ENCODE measurements at places on chromosomes 6 and 20.

DNA sequence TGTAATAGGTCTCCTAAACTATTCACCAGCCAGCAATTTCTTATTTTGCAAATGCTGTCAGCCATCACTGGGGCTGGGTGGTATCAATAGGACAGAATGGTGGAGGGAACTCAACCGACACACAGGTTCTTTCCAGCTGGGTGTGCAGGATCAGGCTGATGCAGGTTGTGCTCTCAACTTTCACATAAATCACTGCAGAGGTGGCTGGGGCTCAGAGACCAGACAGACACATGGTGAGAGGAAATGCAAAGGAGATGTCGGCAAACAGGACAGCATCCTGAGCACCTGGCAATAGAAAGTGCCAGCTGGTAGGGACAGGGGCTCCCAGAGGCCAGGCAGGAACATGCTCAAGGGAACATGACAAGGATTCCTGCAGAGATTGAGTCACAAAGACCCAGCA is 254.9 kb downstream of the SOD2 start:
- no peak for DNase-seq

GRCh38 chr6:157063176-157063905 is 260.0 kb downstream of the TMEM242 start:
- no peak for DNase-seq

- no peak for DNase-seq
These were observed 83.0 kb downstream of the SCAND1 start for GRCh38 chr20:35871259-35871771.

DNA sequence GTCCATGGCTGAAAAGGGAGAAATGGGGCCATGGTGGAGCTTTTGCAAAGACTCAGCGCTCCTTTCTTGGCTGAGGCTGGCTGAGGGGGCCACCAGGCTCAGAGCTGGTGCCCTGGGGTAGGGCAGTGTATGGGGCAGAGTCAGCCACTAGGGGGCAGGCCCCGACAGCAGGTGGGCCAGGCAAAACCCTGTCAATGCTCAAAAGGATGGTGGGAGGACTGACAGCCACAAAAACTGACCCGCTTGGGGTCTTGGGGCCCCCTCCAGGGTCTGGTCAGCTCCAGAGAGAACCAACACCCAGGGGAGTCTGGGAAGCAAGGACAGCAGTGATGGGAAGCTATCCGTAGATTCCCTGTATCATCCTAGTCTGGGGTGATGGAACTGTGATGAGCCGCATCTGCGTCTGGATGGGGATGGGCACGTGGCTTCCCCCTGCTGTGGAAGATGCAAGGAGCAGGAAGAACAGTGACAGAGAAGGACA is 306.9 kb downstream of the DHX35 start:
- no peak for DNase-seq

DNA sequence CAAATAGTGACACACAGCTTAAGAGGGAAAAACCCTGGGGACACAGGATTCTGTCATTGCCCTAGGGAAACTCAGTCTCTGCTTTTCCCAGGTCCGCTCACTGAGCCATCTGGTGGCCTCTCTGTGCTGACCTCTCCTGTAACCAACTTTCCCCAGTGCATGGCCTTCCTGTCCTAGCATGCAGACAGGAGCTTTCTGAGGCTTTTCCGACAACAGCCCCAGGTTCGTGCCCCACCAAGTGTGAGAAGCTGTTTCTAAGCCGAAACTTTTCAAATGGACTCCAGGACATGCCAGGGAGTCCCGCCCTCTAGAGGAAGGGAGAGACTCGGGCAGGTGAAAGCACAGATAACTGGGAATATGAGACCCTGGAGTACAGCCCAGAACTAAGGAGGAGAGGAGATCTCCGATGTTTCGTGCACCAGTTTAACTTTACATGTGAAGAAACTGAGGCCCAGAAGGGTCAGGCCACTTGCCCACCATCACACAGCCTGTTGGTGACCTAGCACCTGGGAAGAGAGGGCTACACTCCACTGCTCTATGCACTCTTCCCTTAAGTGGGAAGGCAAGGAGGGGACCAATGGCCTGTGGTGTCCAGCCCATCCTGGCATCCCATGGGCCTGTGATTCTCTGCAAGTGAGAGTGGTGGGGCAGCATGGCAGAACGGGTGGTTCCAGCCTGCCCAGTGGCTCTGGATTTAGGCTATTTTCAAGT is 46.2 kb downstream of the RPP40 start:
- no peak for DNase-seq

DNA sequence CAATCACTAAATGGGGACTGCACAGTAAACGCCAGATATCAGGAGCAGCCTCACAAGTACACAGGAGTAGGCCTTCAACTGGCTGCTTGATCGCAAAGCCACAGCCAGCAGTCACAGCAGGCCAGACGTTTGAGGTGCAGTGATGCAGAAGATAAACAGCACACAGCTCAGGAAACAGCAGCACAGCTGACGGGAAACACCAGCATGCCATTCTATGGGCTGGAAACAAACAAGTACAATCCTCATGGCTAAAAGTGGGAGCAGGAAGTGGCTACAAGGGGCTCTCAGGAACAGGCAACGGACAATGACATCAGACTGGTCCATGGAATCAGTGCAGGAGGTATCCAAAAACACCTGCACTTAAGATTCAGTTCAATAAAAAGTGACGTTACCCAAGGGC is 111.0 kb downstream of the DTNBP1 start:
- no peak for DNase-seq

GRCh38 chr6:111503194-111503593 is 20.2 kb upstream of the REV3L start:
- DNase-seq, result no peak

DNA sequence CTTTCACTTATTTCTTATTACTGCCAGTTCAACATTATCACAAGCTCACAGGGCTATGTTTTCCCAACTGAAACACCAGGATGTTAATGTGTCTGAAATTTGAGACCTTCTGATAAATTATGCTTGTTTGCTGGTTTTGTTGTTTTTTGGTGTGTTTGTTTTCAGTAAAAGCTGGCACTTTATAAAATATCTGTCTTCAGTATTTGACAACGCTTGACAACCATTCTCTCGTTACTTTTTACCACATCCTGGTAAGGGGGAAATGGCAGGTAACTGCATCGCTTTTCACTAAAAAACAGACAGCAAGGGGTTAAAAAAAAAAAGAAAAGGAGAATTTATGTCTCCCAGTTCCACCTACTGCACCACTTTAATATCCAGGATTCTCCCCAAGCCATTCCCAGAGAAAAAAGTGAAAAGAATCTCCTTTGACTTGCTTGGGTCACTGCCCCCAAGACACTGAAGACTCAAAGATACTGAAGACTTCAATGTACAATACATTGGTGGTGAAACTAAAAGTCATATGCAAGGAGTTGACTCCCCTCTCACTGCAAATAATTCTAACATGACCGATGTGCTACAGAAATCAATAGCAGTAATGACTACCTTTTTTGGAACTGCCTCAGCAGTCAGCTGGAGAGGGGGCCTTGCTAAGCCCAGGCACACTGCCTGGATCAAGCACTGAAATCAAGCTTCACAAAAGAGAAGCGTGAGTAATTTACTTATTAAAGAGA is 88.9 kb downstream of the HIVEP2 start:
- no peak for DNase-seq

GRCh38 chr6:3039384-3039783 is 28.9 kb upstream of the RIPK1 start:
- DNase-seq, result no peak

GRCh38 chr6:151044465-151045441 is 179.3 kb downstream of the MTHFD1L start:
- no peak for DNase-seq

- no peak for DNase-seq
These were observed 39.1 kb downstream of the SUN5 start for GRCh38 chr20:32965115-32965514.

- no peak for DNase-seq
These were observed 148.7 kb downstream of the DOK5 start for GRCh38 chr20:54623991-54624569.

DNA sequence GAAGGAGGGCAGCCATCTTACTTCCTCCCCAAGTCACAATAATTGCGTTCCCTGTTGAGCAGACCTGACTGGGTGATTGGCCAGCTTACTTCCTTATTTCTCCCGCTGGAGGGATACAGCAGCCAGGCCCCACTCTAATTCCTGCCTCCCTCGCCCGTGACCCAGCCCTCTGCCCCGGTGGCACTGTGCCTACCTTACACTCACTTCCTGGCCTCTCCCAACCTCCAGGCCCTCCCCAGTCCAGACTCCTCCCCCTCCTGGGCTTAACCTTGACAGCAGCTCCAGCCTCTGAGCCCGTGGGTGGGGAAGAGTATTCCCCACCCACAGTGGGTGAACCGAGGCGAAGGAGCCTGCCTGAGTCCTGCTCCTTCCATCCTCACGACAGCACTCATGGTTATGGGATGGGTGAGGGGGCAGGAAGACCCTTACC is 3.0 kb downstream of the BAK1 start:
- DNase-seq, result no peak

- DNase-seq, result no peak
These were observed 167.8 kb downstream of the LRFN2 start for GRCh38 chr6:40419377-40419776.

Data from activated CD8-positive, alpha-beta memory T cell treated with anti-CD3 and anti-CD28 coated beads for 4 hours (primary cell).